Naive thymus-derived CD8-positive, alpha-beta T cell (primary cell): ENCODE measurements at places on chromosomes 16 and 17.
A peak's percentile ranks its signal among the peaks of the same experiment; 100 is the strongest.

- no peak for DNase-seq
Measured at GRCh38 chr17:69525920-69526841, 111.7 kb downstream of the MAP2K6 start.

DNA sequence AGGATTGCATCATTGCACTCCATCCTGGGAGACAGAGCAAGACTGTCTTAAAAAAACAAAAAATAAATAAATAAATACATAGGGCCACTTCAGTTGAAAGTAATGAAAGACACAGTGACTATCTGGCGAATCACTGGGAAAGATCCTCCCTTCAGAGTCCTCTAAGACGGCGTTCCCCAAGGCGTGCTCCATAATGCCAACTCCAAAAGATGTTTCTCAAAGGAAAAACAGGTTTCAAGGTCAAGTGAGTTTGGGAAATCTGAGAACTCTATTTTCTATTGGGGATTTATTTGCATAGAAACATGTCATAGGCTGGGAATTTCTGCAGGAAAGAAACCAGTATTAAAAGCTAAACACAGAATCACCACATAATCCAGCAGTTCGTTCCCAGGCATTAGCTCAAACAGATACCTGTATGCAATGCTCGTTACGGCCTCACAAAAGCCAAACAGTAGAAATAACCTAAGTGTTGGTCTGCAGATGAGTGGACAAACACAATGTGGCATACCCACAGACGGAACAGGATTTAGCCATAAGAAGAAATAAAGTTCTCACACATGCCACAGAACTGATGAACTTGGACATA lies 7.9 kb downstream of the KLHDC4 start:
- DNase-seq: no peak

DNA sequence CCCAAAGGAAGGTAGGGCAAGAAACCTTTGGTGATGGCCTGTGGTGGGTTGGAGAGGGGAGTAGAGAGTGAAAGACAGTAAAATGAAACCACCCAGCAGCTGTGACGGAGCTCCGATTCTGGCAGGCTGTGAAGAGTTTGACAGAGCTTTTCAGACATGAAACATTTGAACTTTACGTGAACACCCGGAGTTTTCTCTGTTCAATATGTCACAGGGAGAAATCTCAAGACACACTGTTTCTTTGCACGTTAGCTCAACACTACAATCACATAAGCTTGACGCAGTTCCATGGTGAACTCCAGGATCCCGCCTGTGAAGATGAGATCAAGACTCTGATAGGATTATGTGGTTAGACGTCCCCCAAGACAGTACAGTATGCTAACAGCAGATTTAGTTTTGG lies 79.6 kb upstream of the CDH11 start:
- DNase-seq: no peak

GRCh38 chr16:11768849-11769248 lies 26.2 kb upstream of the TXNDC11 start:
- no peak for DNase-seq

DNA sequence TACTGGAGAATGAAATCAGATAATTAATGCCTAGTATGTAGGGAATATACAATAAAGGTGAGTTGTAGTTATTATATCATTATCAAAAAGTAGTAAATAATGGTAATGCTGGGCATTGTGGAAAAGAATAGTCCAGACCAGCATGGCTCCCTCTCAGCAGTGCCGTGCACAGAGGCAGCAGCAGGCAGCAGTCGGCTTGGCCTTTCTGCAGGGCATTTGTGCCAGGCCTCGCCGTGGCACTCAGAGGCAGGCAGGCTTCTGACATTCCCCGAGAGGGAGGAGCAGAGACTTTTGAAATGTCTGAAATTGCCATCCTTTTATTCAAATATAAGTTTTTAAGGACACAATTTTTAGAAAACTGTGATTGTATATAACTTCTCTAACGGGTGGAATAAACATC lies 15.0 kb downstream of the KIAA0513 start:
- DNase-seq: no peak

DNA sequence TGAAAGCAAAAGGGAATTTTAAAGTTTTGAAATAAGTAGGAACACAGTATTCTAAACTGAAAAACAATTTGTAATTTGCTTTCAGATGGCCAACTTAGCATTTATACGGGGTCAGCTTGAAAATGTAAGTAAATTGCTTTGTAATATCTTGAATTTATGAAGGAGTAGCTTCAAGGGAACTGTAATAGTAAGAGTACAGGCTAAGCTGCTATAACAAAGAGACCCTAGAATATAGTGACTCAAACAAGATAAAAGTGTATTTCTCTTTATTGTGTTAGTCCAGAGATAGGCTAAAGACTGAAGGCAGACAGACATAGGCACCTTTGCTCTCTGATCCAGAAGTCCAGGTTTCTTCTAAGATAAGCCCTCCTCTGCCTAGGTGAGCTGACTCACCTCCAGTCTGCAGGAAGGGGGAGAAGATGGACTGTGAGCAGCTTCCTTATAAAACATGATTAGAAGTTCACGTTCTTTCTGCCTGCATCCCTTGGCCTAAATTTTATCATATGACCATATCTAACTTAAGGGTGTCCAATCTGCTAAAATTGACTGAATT lies 3.2 kb downstream of the TTC19 start:
- no peak for DNase-seq

DNA sequence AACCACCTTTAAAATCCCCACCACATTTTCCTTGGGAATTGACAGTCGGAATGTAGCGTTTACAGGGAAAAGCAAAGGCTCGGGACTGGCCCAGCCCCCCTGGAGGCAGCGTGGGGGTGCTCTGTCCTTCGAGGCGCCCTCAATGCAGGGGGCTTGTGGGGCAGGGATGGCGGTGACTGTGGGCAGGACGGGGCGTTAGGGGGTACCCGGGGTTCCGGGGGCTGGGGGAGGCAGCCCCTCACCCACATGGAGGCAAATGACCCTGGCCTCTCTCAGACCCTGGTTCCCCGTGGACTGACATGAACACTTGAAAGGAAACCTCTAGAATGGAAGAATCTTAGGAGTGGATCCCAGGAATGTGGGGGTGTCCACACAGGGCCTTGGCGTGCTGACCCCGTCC lies 78.4 kb upstream of the GNG13 start:
- no peak for DNase-seq

DNA sequence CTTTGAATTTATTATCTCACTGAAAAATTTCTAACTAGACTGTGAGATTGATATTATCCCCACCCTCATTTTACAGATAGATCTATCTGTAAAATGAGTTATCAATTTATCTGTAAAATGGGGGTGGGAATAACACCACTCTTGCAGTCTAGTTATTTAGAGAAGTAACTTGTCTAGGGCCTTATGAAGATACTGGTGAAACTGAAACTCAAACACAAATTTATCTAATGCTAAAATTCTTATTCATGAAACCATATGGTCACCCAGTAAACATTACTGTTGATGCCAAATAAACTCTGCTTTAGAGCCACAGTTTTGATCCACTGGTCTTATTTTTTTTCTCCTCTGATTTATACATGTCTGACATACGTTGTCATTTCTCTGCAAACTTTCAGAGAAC lies 52.1 kb upstream of the SMIM36 start:
- no peak for DNase-seq

DNA sequence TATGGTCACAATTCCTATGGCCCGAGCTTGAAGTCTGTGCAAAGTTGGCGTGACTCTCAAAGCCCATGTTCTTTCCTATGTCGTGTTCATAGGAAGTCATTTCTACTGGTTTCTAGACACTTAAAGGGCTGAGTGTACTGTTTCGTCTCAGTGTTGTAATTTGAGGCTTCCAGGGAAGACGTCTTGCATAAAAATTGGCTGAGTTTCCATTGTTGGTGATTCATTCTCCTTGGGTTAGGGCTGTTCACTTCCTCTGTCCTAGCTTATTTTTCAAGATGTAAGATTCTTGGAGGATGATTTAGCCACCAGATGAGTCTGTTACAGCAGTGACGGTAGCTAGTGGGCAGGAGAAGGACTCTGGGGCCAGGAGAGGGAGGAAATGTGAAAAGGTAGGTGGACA lies 43.1 kb downstream of the PIK3R5 start:
- no peak for DNase-seq

- no peak for DNase-seq
Measured at GRCh38 chr17:43868226-43868994, 21.4 kb downstream of the CD300LG start.

DNA sequence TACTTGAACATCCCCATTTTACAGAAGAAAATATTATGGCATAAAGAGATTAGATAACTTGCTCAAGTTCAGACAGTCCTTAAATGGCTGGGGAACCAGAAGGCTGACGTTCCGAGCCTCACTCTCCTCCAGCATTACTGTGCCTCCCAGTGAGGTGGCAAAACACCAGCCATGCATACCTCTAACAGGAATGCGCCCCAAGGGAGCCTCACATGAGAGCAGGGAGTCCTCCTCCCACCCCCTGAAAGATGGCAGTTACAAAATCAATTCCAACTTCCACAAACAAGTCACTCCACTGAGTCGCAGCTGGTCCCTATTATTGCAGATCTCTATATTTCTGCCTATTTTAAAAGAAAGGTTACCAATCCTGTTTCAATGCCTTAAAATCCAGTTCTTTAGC lies 55.5 kb downstream of the ANKFY1 start:
- DNase-seq: no peak

DNA sequence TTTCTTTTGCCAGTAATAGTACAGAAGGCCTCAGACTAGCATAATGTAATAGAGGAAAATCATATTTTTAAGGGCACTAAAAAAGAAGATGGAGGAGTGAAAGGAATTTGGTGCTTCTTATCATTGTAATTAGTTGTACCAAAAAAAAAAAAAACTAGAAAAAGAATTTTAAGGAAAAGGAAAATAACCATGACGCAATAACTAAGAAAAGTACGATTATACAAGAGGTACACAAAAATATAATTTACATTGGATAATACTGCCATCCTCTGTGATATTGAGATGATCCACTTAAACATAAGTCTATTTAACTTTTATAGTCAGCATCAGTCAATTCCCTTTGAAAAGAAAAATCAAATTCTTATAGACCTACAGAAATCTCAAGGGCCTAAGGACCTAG lies 146.7 kb upstream of the IRX5 start:
- DNase-seq: no peak

DNA sequence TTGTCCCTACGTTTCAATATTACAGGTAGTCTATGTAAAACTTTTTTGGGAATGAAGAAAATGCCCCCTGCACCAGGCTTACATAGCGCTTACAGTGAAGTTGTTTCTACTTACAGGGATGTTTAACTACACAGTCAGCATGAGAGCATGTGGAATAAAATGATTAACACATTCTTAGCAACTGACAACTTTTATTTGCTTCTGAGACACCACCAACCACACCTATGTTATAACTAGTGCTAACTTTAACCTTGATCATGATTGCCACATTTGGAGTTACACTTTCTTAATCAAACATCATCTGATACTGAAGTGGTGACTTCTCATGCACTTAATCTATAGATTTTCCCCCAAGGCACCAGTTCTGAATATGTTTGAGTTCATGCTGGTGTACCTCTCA lies 20.3 kb upstream of the ZNF267 start:
- no peak for DNase-seq

- no peak for DNase-seq
Measured at GRCh38 chr17:55622547-55622946, 100.1 kb downstream of the TMEM100 start.

- no peak for DNase-seq
Measured at GRCh38 chr16:29916979-29917378, 9.0 kb downstream of the KCTD13 start.

- DNase-seq: no peak
Measured at GRCh38 chr17:79978548-79978855, 57.2 kb downstream of the TBC1D16 start.

- no peak for DNase-seq
Measured at GRCh38 chr16:51383909-51384308, 232.8 kb upstream of the SALL1 start.

DNA sequence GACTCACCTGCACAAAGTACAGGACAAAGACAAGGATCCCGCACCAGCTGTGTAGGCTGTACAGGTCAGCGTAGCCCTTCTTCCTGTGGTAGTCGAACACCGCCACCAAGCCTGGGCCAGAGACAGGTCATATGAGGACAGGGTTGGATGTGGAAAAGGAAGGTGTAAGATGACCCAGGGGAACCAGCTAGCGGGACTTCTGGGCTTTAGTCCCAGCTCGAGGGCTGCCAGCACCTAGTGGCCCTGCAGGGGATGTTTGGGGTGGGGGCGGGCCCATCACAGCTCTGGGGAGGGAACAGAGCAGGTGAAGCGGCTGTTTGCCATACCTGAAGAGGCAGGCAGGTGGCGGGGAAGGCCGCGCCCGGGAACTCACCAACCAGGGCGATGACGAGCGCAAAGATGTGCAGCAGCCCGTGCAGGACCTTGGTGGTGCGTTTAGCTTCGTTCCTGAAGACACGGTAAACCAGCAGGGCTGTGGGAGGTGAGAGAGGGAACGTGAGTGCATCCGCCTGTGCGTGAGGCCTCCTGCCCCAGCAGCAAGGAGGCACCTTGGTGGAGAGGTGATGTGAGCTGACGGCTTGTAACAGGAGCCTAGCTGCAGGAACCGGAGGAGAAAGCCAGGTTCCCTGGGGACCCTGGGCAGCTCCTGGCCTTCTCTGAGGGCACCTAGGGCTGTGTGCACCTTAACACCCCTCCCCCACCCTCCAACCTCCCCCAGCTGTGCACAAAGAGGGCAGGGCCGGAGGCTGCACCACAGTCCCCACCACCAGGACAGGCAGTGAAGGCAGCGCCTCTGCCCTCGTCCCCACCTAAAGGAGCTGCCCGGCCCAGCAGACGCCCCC lies 10.2 kb downstream of the CYB561 start:
- no peak for DNase-seq

DNA sequence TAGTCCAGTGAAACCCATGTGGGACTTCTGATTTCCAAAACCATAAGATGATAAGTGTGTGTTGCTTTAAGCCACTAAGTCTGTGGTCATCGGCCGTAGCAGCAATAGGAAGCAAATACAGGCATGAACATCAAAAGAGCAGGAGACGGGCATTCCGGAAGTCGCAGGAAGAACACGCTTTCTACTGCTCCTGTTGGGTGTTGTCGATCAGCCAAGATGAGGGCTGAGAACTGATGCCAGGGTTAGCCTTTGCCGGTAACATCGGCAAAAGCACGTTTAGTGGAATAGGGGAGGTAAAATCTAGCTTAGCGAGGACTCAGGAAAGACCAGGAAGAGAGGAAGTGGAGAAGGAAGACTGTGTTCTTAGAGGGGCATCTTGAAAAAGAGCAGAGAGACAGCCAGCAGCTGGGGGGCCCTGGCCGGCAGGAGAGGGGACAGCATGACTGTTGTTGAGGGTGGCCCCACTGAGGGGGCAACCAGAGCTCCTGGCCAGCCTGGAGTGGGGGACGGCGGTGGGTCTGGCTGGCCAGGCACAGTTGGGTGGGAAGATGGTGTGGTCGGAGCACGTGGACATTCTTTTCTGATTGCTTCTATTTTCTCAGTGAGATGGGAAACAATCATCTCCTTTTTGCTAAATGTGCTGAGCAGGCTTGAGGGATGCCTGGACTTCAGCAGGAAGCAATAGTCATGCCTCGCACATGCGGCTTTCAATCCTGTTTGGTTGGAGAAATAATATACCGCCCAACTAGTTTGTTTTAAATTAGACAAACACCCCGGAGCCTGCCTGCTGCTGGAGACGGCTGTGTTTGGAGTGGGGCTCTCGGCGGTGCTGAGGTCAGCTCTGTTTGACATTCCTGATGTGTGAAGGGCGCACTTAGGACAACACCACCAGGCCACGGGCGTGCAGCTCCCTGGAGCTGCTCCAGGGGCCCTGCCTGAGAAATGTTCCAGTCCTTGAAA lies 109.9 kb downstream of the METRNL start:
- DNase-seq: peak; percentile 35
